Adipocyte (in vitro differentiated cells): ENCODE measurements at places on chromosomes 2 and 18.

DNA sequence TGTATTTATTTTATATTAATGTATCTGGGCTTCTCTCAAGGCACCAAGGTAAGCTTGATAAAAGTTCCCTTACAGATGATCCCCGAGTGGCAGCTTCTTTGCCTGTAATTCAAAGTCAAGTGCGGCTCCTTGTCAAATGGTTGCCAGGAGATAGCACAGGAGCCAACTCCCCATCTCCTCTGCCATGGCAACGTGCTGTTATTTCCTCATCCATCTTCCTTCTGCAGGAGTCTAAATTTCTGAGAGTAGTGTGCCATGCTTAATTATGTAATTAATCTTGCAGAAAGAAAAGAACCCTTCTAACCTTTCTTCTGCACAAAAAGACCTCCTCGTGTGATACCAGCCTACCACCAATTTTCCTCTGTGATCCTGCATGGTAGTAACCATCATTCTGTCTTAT lies 46.2 kb upstream of the ACMSD start:
- DNase-seq: no peak

GRCh38 chr2:221552291-221552690 lies 19.8 kb downstream of the EPHA4 start:
- DNase-seq: no peak

GRCh38 chr18:23827681-23828080 lies 138.4 kb downstream of the LAMA3 start:
- DNase-seq: no peak

GRCh38 chr18:36848609-36849008 lies 19.7 kb downstream of the KIAA1328 start:
- no peak for DNase-seq

GRCh38 chr2:86042256-86043168 lies 63.2 kb downstream of the POLR1A start:
- DNase-seq: no peak
